ENCODE measurements at places on chromosomes 4 and X.

GRCh38 chrX:104696667-104697066 is 130.7 kb downstream of the IL1RAPL2 start:
- DNase-seq, result no peak

DNA sequence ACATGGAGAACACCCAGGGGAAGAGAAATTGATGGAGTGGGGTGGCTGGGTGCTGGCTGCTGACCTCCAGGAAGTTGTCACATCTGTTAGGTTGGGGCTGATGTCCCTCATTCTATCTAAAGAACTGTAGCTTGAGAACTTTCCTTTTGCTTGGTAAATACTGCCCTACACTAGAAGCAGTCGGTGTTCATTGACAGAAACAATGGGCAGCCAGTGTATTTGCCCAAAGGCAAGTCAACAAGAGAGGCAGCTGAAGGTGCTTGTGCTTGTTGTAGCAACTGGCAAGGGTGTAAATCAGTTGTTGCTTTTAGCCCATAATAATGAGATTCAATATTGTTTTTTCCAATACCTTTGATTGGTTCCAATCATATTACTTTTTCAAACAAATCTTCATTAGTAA is 956 bp downstream of the TMEM154 start:
- DNase-seq, result no peak

DNA sequence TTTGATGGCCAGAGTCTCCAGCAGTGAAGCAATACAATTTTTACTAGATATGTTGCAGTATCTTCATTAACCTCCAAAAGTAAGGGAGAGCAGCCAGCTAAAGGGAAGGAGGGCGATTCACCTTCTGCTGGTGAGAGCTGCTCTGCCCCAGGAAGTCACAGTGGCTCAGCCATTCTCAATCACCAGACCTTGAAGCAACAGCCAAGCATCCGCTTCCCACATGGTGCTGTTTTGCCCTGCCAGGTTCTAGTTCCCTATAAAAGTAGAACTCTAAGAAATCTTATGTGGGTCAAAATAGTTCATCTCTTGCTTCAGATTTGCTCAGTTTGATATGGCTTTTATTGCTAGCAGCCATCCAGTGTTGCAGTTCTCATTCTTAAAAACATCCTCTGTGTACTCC is 166.8 kb downstream of the STIM2 start:
- no peak for DNase-seq

- no peak for DNase-seq
Measured at GRCh38 chr4:40316782-40317635, 18.1 kb upstream of the CHRNA9 start.
